WTC11 (cell line): ENCODE measurements at places on chromosomes 11 and 22.

DNA sequence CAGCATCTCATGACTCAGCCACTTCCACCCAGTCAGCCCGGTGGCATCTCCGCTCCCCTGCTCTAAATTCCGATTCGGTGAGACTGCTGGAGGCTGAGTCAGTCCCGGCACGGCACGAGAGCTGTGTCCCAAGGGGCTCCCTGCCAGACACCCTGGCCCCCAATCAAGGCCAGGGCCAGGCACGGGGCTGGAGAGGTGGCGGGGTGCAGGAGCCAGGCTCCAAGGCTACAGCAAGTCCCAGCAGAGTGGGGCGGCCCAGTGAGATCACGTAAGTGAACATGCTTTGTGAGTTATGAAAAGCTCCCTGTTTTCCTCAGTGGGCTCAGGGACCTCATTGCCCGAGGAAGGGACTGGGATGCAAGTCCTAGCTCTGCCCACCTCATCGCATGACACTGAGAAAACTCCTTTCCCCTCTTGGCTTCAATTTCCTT lies 3.0 kb downstream of the C11orf68 start:
- no peak for DNase-seq
- peaks cover 6% of the 10 kb centered on the region for H3K27me3 ChIP-seq
- H3K4me3 ChIP-seq, result no peak overlapping the region
- H3K27ac ChIP-seq, result no peak overlapping the region
- H3K4me1 ChIP-seq, result peaks cover 23% of the 10 kb centered on the region

- H3K4me1 ChIP-seq, result 0 out of 2 replicates have a peak, but pooled peaks cover 3% of the 10 kb centered on the region
- no peak for DNase-seq
- H3K27ac ChIP-seq, result no peak overlapping the region
- H3K36me3 ChIP-seq, result no peaks in the 10 kb centered on the region
- no peaks in the 10 kb centered on the region for H3K27me3 ChIP-seq
Observed at GRCh38 chr11:21965221-21965620, 227.7 kb upstream of the ANO5 start.

DNA sequence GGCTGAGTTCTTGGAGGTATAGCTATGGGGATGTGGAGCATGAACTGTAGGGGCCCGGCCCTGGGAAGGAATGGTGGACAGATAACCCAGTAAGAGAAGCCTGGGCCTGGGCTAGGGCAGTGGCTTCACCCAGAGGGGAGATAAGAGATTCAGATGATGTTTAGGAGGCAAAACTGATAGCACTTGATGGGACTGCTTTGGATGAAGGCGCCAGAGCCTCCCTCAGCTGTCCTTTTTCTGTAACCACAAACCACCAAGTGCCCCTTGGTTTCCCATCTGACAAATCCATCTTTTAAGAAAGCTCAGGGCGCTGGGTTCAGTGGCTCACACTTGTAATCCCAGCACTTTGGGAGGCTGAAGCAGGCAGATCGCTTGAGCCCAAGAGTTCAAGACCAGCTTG lies 23.4 kb downstream of the RELT start:
- DNase-seq, result no peak
- H3K27ac ChIP-seq, result no peak overlapping the region
- no peaks in the 10 kb centered on the region for H3K36me3 ChIP-seq
- H3K27me3 ChIP-seq, result no peaks in the 10 kb centered on the region

DNA sequence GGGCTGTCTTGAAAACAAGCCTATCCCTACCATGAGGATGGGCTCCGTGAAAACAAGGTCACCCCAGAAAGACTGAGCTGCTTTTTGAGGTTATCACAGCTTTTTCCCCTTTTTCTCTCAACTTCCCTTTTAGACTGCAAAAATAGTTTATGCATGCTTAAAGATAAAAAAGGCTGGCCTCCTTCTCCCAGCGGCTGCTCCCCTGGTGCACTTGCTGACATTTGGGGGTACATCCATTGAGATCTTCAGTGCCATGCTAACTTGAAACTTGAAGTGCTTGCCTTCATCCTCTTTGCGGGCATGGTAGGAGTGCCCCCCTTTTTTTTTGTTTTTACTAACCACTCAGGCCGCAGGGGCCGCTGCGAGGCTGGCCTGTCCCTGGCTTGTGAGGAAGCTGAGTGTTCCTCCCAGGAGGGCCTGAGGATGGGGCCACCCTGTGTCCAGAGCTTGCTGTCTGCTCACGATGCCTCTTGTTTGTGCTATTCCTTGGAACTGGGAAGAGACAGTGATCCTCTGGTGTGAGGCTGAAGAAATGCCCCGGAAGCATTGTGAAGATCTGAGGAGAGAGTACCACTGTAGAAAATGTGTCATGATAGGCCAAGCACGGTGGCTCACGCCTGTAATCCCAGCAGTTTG lies 2.2 kb downstream of the TANGO2 start:
- DNase-seq, result no peak
- peaks cover 29% of the 10 kb centered on the region for H3K27me3 ChIP-seq
- H3K36me3 ChIP-seq, result no peaks in the 10 kb centered on the region
- H3K4me1 ChIP-seq, result peaks cover 6% of the 10 kb centered on the region
- no peak overlapping the region for H3K4me3 ChIP-seq

DNA sequence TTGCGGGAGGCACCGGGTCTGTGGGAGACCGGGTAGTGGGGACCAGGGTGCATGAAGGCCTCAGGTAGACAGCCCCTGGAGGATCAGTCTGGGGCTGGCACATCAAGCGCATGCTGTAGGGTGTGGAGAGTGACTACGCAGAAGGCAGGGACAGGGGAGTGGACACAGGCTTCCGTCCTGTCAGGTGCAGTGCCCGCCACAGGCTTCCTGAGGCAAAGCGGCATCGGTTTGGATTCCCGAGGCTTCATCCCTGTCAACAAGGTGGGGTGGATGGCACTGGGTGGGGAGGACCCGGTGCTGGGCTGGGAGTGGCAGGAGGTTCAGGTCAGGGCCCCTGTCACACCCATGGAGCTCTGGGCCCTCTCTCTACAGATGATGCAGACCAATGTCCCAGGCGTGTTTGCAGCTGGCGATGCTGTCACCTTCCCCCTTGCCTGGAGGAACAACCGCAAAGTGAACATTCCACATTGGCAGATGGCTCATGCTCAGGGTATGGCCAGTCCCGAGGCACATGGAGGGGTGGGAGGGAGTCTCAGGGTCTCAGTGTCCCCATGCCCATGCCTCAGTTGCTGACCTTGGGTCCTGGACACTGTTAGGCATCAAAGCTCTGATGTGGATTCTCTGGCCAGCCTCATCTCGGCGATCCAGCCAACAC lies 4.5 kb upstream of the LZTR1 start:
- peaks cover 10% of the 10 kb centered on the region; the same call in 1 of the 2 replicates for H3K36me3 ChIP-seq
- DNase-seq, result no peak
- no peak overlapping the region for H3K27ac ChIP-seq
- peaks cover 26% of the 10 kb centered on the region for H3K4me1 ChIP-seq
- no peak overlapping the region for H3K4me3 ChIP-seq

- H3K27ac ChIP-seq, result no peak overlapping the region; the same call in 1 of the 2 replicates
- no peak overlapping the region for H3K4me3 ChIP-seq
- H3K4me1 ChIP-seq, result peaks cover 22% of the 10 kb centered on the region
- DNase-seq, result no peak
- peaks cover 11% of the 10 kb centered on the region; the same call in 1 of the 2 replicates for H3K36me3 ChIP-seq
- H3K27me3 ChIP-seq, result no peaks in the 10 kb centered on the region
Observed at GRCh38 chr22:21445437-21446127, 21.6 kb upstream of the TMEM191C start.

DNA sequence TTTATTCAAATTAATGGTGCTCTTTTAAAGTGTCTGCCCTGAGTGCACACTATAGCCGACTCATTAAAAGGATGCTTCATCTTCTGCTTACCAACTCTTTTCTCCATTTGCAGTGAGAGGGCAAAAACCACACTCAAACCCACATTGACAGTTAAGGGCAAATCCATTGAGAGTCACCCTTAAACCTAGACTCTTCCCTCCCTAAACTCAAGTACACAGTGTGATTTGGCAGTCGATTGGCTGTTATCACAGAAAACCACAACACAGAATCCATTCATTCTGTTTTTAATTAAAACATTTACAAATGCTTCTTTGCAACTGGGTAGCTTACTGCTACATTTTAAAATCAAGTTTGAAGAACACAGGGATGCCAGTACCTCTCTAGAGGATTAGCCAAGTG lies 120.0 kb downstream of the CADM1 start:
- no peaks in the 10 kb centered on the region for H3K36me3 ChIP-seq
- H3K4me3 ChIP-seq, result no peak overlapping the region
- peaks cover 95% of the 10 kb centered on the region for H3K27me3 ChIP-seq
- H3K4me1 ChIP-seq, result peaks cover 11% of the 10 kb centered on the region

GRCh38 chr22:20247010-20247505 lies 21.1 kb downstream of the RTN4R start:
- no peaks in the 10 kb centered on the region for H3K36me3 ChIP-seq
- H3K27ac ChIP-seq, result no peak overlapping the region
- no peaks in the 10 kb centered on the region for H3K27me3 ChIP-seq
- no peak overlapping the region for H3K4me3 ChIP-seq

DNA sequence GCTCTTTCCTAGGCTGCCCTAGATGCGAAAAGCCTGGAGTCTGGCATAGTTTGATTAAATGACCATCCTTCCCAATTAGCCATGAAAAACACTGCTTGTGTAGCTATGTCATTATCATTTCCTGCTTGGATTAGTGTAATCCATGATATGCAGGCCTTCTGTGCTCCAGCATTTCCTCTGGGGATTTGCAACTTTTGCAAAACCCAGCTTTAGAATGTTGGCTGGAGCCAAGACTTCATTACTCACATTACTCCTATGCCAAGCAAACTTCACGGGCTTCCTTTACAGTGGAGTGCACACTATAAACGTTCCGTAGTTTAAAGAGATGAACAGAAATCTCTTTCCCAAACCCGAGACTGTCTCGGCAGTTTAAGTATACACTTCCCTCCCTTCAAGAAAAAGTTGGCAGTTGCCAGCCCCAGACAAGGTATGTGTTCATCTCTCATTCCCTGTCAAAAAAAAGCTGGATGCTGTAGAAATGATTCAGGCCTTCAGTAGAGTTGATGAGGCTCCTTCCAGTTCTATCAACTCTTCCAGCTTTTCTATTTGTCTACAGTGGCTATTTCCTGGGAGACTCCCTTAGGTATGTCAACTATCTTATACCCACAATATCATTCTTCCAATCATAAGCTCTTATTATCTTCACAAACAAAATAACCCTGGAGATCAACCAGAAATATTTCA lies 180.0 kb downstream of the MAML2 start:
- H3K36me3 ChIP-seq, result no peaks in the 10 kb centered on the region
- H3K4me3 ChIP-seq, result no peak overlapping the region
- H3K27me3 ChIP-seq, result no peaks in the 10 kb centered on the region
- H3K27ac ChIP-seq, result no peak overlapping the region

- no peak overlapping the region for H3K27ac ChIP-seq
- H3K4me1 ChIP-seq, result peaks cover 5% of the 10 kb centered on the region
- no peak overlapping the region for H3K4me3 ChIP-seq
- H3K36me3 ChIP-seq, result no peaks in the 10 kb centered on the region
Observed at GRCh38 chr11:102643941-102644340, 18.8 kb upstream of the MMP20 start.

DNA sequence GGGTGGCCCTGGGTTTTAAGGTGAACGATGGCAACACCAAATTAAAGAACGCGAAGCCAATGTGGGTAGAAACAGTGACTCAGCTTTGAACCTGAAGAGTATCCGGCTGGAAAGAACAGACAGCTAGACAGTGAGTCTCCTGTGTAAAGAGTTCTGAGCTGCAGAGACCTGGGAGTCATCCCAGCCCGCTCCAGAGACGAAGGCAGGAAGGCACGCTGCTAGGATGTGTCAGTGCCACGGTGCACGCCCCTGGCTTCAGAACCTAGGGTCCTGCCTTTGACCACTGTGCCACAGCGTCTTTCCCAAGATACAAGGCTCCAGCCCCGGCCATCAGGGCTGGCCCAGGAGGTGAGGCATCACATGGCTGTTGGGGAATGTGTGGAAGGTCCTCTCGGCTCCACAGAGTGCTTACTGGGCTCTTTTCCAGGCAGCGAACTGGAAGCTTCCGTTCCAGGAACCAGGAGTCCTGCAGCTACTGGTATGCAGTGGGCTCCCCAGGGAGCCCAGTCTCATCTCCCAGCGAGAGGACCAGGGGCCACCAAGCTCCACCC lies 29.9 kb downstream of the LRFN4 start:
- no peak overlapping the region for H3K4me3 ChIP-seq
- no peak for DNase-seq
- peaks cover 27% of the 10 kb centered on the region for H3K4me1 ChIP-seq
- no peaks in the 10 kb centered on the region for H3K36me3 ChIP-seq
- no peaks in the 10 kb centered on the region for H3K27me3 ChIP-seq

DNA sequence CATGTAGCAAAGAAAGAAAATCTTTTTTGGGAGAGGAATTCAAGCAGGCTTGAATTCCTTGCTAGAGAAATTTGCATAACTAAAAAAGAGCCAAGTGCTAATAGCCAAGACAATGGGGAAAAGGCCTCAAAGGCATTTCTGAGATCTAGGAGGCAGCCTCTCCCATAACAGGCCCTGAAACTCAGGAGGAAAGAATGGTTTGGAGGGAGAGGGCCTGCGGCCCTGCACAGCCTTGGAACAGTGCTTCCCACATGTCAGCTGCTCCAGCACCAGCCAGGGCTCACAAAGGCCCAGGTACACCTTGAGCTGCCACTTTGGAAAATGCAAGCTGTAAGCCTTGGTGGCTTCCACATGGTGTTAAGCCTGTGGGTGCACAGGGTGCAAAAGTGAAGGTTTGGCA lies 55.5 kb upstream of the TSPAN18 start:
- H3K4me3 ChIP-seq, result peak overlapping the region; percentile 36; the same call in 1 of the 2 replicates
- peak overlapping the region; percentile 100 for H3K27ac ChIP-seq
- peak; percentile 56 for DNase-seq
- no peaks in the 10 kb centered on the region; the same call in 1 of the 2 replicates for H3K27me3 ChIP-seq
- H3K4me1 ChIP-seq, result peaks cover 48% of the 10 kb centered on the region

- H3K4me1 ChIP-seq, result peaks cover 20% of the 10 kb centered on the region
- no peak overlapping the region for H3K4me3 ChIP-seq
- DNase-seq, result peak; percentile 75
- H3K27ac ChIP-seq, result no peak overlapping the region
Observed at GRCh38 chr11:1559111-1559951, 12.7 kb downstream of the DUSP8 start.

GRCh38 chr11:47467357-47467756 lies 18.4 kb upstream of the RAPSN start:
- no peak overlapping the region for H3K4me3 ChIP-seq
- no peak for DNase-seq
- H3K27ac ChIP-seq, result peak overlapping the region; percentile 73; the same call in 1 of the 2 replicates
- peaks cover 31% of the 10 kb centered on the region for H3K36me3 ChIP-seq

DNA sequence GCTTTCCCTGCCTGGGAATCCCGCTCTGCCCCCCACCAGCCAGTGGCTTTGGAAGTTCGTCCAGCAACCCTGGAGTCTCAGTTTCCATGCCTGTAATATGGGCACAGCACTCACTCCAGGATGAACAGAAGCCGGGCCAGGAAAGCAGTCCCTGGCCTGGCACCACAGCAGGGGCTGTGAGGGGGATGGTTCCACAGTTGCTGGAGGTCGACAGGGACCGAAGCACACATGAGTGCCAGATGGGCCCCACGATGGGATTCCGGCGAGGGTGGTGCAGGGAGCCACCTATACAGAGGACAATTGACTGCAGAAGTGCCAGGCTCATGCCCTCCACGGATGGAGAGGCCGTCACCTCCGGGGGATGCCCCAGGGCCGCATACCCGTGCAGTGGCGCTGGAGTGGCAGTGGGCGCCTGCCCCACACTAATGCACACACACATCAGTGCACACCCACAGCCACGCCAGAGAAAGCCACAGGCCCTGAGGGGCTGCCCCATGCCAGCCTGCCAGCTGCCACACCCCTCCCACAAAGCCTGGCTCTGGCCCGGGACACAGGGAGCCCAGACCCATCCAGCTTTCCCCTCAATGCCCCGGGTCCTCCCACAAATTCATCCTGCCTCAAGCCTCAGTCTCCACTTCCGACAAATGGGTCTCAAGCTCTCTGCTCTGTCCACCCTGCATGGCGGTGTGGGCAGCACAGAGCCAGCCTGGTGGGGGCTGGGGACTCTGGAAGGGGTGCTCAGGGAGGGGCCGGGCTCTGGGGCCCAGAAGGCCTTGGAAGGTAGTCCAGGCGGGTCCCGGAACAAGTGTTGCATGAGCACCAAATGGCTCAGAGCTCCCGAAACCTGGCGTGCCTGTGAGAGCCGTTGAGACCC lies 9.7 kb downstream of the ASCL2 start:
- no peak overlapping the region for H3K27ac ChIP-seq
- no peak for DNase-seq
- H3K27me3 ChIP-seq, result peaks cover 18% of the 10 kb centered on the region
- no peaks in the 10 kb centered on the region; the same call in 1 of the 2 replicates for H3K4me1 ChIP-seq
